ENCODE measurements at places on chromosomes 6 and 20.

- DNase-seq = no peak
These were observed 501.5 kb upstream of the FLRT3 start for GRCh38 chr20:14838663-14839628.

GRCh38 chr6:160791459-160791858 lies 89.4 kb downstream of the PLG start:
- DNase-seq = no peak

GRCh38 chr6:133159255-133159795 lies 81.8 kb upstream of the EYA4 start:
- no peak for DNase-seq

- DNase-seq = no peak
These were observed 3.7 kb downstream of the UQCC2 start for GRCh38 chr6:33707771-33708170.

Measured in stimulated activated CD4-positive, alpha-beta T cell treated with anti-CD3 and anti-CD28 coated beads, Interleukin-12 subunit alpha, Interleukin-12 subunit beta, amount 100 ng/mL, for 4 hours (primary cell).